ENCODE measurements at places on chromosomes 6 and 20. TPM values are rescaled to one million over a fixed set of nuclear protein-coding genes. Genes with fewer than 3 reads are reported as not detected.

- no peak for DNase-seq
These were observed 52.4 kb upstream of the SIM1 start for GRCh38 chr6:100517106-100517505.

DNA sequence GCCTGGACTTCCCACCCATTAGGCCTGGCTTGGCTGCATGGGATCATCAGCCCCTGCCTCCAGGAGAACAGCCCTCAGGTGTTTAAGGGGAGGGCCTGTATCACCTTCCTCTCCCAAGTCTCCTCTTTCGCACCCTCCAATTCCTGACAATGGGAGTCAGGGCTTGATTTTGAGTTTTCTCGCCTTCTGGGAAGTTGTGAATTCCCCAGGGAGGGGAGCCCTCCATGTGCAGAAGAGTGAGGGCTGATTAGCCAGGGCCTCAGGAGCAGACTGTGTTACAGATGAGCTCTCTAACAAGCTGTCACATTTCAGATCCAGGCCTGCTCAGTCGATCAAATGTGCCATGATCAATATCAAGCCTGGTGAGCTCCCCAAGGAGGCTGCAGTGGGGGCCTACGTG, 42.4 kb downstream of the CNBD2 start:
- no peak for DNase-seq

DNA sequence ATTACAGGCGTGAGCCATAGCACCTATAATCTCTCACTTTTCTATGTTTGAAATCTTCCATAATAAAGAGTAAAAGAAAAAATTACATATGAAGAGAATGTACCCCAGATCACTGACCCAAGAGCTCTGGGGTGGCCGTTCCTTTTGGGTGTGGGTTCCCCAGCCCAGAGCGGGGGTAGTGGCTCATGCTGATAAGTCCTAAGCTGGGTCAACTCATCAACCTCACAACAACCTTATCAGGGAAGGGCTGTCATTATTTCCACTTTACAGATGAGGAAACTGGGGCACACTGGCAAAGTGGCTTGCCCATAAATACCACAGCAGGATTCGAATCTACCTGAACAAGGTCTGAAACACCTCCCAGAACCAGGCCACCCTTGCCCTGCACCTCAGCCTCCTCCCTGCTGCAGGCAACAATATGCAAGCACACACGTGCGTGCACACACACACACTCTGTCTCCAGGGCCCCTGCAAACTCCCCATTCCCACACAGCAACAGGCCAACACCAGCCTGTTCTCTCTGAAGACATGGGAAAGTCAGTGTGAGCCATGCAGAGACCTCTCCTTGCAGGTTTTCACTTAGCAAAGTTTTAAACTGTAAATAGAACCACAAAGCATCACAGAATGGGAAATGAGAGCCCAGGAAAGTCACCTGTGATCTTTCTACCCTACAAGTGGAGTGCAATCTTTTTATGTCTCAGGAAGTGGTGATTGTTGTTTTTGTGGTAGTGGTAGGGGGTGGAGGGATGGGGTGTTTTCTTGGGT, 27.7 kb downstream of the BFSP1 start:
- DNase-seq = no peak

- no peak for DNase-seq
These were observed 228.1 kb upstream of the CITED2 start for GRCh38 chr6:139602577-139602976.

GRCh38 chr6:126764104-126764503, 354.4 kb upstream of the RSPO3 start:
- DNase-seq = no peak

DNA sequence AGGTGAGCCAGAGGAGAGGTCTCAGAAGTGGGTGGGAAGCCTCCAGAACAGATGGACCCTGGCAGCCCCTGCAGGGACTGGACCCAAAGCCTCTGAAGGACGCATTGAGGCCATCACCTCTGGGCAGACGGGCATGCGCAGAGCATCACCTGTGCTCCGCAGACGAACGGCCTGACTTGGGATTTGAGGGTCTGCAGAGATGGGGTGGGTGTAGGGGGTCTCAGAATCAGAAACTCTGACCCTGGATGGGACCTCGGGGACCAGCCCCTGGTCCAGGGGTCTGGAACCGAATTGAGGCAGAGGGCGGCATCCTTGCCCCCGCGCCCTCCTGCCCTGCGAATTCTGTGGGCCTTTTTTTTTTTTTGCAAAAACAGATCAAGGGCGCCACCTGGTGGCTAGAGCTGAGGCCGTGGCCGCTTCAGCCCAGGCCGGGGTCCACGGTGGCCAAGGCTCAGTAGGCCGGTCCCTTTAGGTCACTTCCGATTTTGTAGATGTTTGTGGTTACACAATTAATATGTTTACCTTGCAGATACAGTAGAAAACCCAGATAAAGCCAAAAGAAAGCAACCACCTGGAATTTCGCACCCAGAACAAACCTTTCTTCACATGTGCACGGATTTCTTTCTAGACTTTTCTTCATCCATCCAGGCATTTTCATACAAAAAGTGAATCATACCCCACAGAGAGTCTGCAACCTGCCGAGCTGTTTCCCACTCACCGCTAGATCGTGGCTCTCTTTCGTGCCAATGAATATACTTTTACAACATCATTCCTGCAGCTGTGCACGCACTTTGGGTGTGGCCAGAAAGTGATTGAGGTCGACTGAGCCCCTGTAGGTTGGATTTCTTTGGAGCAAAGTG, 25.9 kb downstream of the ZBP1 start:
- no peak for DNase-seq

GRCh38 chr20:44336086-44336485, 757 bp upstream of the R3HDML start:
- DNase-seq = no peak

DNA sequence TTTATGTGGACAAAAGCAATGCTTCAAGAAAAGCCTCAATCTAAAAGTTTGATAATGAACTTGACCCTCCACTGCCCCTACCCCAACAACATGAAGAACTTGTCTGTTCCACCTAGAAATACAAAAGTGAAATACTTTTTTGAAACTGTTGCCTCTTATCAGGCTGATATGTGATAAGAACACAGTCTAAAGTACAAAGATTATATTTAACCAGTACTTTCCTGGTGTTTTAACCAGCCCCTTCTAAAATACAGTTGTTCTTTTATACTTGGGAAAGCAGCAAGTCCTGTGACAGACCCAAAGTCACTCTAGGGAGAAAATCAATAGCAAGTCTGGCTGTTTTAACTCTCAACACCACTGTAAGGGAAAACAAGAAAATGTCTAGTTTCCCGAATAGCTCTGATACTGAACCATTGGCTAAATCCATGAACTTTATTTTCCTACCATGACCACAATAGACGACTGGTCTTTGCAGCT, 6.6 kb downstream of the OARD1 start:
- no peak for DNase-seq

DNA sequence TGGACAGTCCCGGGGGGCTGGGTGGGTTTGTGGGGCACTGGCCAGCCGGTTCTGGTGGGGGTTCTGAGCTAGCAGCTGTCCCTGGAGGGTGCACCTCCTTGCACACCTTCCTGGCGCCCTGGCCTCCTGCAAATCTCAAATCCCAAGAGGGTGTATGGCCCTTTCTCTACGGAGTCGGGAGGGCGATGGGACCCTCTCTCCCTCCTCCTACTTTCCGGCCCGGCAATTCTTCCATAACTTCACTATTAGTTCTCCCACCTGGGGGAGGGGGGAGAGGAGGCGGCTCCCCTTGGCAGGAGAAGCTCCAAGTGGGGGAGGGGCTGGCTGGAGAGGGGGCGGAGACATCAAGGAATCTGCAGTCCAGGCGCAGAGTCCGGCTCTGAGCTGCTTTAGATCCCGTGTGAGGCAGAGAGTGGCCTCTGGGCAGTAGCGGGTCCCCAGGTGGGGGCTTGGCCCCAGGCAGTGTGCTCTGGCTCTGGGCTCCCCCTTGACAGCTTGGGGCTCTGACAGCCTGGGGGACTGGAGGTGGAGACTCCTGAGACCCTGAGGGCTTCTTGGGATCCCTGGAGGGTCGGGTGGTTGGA, 1.4 kb upstream of the LAMA5 start:
- DNase-seq = no peak

GRCh38 chr6:136471372-136471771, 78.8 kb downstream of the MAP7 start:
- no peak for DNase-seq

DNA sequence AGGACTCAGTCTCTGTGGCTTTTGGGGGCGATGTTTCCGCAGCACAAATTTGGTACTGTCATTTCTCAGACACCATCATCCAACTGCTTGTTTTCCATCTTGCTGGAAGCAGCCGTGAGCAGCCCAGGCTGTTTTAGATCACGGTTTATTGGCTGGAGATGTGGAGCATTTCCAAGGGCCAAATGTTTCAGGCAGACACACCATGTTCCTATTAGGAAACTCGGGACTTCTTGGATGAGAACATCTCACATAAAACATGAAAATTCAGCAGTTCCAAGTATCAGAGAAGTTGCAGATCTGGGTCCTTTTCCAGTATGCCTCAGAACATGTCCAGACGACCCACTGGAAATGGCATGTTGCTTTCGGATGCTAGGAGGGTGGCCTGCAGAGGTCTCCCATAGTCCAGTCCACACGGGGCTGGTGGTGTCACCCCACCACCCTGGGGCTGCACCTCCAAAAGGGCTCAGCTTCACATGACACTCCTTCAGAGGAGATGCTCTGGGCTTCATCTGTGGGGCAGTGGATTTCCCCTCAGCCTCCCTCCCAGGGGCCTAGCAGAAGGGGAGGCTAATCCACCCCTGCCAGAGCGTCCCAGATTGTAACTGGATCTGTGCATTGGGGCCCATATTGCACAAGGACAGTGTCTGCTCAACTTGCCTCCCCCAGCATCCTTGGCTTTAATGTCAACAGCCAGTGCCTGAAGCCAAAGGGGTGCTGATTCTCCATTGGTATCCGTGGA, 176.3 kb downstream of the SCP2D1 start:
- DNase-seq = no peak

DNA sequence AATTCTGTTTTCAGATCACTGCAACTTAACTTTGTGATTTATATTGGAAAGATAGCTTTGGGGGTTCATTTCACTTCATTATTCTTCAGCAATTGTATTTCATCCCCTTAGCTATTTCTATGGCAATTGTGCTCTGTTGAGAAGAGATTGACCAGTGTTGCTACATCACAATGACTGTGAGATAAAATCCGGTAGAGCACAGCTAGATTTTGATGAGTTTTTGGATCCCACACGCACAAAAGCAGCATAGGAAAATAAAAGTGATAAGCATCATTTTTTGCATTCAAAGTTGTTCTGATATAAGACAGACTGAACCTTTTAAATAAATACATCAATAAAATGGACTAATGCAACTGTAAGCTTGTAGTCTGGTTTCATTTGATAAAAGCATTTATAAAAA, 734.8 kb downstream of the KIF16B start:
- DNase-seq = no peak

DNA sequence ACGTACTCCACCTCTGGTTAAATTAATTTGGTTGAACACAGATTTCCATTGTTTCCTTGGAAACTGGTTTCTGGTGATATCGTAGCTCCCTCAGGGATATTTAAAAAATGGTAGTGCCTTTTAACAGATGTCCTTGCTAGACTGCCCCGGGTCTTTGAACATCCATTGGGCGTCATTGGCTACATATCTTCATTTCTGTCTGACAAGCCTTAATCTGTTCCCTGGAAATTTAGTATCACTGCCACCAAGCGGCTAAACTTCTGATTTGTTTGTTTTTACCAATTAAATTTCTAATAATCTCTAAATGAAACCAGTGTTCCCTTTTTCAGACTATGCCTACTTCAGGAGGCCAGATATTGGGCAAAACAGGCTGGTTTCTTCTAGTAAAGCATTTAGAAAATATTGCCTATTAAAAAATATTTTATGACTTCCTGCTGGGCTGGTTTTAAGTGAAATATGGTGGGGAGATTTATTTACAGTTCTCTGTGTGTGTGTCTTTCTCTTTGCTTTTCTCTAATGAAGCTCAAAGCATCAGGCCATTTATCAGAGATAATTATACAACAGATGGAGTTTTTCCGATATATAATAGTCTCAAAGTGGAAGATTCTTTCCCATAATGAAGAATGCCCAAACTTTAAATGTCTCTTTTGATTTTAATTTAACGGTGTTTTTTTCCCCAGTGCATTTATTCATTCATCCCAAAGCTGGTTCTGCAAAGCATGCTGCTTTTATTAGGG, 249.5 kb downstream of the ZFAND3 start:
- peak; percentile 13 for DNase-seq

- no peak for DNase-seq
These were observed 105.4 kb downstream of the TMEM242 start for GRCh38 chr6:157217894-157218370.

- DNase-seq = no peak
These were observed 19.6 kb downstream of the STX16 start for GRCh38 chr20:58670659-58671058.

GRCh38 chr6:63268574-63268973, 51.2 kb downstream of the LGSN start:
- DNase-seq = no peak

DNA sequence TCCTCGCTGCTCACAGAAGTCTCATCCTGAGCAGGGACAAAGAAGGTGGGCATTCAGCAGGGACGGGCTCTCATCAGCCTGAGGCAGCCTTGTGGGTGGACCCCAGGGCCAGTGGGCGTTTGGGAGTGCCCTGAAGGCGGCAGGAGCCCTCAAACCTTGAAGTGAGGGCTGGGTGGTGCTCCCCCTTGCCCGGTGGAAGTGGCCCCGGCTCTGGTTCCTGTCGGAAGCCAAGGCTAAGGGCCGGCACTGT, 110.5 kb downstream of the NOL4L start:
- no peak for DNase-seq

GRCh38 chr6:31660381-31661261, at the start of gene C6orf47:
Gene C6orf47, minus strand, starts transcription at chr6:31660778. Its CDS starts 831 bp downstream, at chr6:31659947.
- DNase-seq = peak; percentile 81

GRCh38 chr6:130679684-130680083, 147.5 kb upstream of the SMLR1 start:
- DNase-seq = no peak

DNA sequence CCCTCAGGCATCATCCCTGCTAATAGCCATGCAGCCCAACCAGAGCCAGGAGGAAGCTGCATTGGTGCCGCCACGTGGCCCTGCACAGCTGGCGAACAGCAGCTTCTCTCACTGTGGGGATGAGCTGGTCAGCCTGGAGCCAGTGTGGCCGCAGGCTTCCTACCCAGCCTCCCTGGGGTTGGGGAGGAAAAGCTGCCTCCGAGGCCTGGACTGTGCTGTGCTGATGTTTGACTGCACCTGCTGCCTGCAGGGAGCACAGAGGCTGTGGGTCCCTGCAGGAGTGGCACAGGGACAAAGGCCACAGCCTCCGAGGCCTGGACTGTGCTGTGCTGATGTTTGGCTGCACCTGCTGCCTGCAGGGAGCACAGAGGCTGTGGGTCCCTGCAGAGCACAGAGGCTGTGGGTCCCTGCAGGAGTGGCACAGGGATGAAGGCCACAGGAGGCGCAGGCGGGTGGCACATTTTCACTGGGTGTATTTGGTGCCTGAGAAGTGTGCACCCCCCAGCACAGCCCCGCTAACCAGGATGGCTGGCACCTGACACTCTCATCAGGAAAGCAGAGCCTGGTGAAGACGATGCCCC, 83.9 kb downstream of the DLL1 start:
- peak; percentile 3 for DNase-seq

- DNase-seq = no peak
These were observed 593 bp upstream of the COL9A3 start for GRCh38 chr20:62816031-62816883.

- DNase-seq = no peak
These were observed 232.2 kb upstream of the ARID1B start for GRCh38 chr6:156545021-156545420.

Gene ELMO2
- total RNA-seq = 117 TPM

Gene VIP
- total RNA-seq = not detected

Gene IL20RA
- total RNA-seq = 19.9 TPM

Gene MRPS18B
- 63.6 TPM for total RNA-seq

Gene JPH2
- 29.1 TPM for total RNA-seq

Gene SLC17A4
- not detected for total RNA-seq

Gene MTHFD1L
- total RNA-seq = 18.7 TPM

Gene SGK2
- 4.5 TPM for total RNA-seq

Gene GPLD1
- total RNA-seq = 13.0 TPM

Gene OTOR
- not detected for total RNA-seq

Data from prostate gland (tissue), 2 donors.